ENCODE measurements at places on chromosomes 4 and X. TPM values are rescaled to one million over a fixed set of nuclear protein-coding genes. Genes with fewer than 3 reads are reported as not detected.
A peak's percentile ranks its signal among the peaks of the same experiment; 100 is the strongest.

DNA sequence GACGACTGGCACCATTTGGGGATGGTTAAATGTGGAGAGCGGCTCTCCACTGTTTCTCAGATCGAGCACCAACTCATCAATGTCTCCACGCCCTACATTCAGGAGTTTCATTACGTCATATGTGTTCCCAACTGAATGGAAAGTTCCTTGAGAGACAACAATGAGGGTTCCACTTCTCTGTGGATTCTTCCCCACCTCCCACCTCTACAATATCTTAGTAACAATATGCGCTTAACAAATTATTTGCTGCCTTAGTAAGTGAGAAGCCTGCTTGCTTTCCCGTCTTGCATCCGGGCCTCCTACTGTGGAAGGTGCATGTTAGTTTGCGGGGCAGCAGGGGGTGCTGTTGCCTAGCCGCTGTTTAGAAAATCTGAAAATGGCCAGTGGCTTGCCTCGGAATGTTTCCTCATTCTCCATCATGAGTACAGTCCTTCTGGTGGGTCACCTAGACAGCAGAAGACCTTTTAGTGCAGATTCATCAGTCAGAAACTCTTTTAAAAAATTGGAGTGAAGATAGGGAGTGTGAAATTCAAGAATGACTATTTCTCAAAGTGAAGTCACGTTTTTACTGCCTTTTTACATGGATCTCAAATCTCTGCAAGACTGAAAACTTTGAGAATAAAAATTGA is 55.7 kb downstream of the PHOX2B start:
- DNase-seq: peak; percentile 35

The ELF4 gene
- 30.6 TPM for total RNA-seq

GRCh38 chrX:10367406-10367805 is 210.6 kb downstream of the CLCN4 start:
- DNase-seq: no peak

- no peak for DNase-seq
Measured at GRCh38 chr4:100728861-100729260, 211.0 kb upstream of the EMCN start.

GRCh38 chr4:86706923-86707597 is 112.9 kb downstream of the PTPN13 start:
- DNase-seq: no peak

- DNase-seq: no peak
Measured at GRCh38 chr4:4714331-4714730, 145.1 kb upstream of the MSX1 start.

GRCh38 chr4:140257461-140258305 is 103.7 kb upstream of the MAML3 start:
- no peak for DNase-seq

GRCh38 chr4:12979797-12980196 is 504.3 kb downstream of the RAB28 start:
- peak; percentile 17 for DNase-seq

DNA sequence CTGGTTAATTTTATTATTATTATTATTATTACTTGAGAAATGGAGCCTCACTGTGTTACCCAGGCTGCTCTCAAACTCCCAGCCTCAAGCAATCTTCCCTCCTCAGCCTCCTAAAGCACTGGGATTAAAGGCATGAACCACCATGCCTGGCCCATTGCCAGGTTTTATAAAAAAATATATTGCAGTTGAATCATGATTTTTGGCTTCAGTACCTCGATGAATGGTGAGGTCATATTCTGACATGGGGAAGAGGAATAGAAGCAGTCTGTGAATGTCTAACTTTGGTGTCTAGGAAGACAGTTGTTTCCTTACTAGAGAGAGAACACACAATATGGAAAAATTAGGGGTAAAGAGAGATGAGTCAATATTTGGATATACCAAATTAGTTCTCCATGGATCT is 32.0 kb downstream of the CCSER1 start:
- no peak for DNase-seq

The CFAP99 gene
- total RNA-seq: 0.49 TPM

DNA sequence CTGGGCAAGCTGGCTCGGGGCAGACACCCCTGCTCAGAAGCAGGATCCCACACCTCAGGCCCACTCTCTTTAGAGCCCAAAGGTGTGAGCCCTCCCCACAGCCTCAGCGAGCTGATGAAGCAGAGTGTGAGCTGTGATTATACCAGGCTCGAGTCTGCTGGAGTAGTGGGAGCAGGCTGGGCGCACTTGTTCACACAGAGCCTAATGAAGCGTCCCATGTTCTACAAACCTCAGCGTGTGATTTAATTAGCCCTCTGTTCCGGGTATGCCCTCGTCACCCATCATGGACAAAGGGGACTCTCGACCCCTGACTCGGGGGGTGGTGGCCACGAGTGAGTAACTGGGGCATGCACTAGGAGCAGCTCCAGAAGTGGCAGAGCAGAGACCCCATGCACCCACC is 62.3 kb downstream of the PPP2R2C start:
- no peak for DNase-seq

DNA sequence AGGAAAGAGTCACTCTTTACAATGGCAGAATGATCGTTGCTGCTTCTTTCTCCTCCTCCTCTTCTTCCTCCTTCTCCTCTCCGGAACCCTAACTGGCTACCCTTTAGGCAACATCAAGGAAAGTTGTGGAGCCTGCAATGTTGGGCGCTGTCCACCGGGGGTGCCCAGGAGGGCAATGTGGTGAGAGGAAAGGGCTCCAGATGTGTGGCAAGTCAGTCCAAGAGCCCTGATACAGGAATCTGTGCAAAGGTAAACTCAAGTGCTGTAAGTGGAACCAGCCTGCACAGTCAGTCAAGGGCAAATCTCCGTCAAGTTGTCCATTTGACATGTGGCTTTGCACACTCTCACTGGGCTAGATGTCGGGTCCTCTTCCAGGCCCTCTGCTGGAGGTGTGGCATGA is 2.8 kb downstream of the RTL5 start:
- no peak for DNase-seq

DNA sequence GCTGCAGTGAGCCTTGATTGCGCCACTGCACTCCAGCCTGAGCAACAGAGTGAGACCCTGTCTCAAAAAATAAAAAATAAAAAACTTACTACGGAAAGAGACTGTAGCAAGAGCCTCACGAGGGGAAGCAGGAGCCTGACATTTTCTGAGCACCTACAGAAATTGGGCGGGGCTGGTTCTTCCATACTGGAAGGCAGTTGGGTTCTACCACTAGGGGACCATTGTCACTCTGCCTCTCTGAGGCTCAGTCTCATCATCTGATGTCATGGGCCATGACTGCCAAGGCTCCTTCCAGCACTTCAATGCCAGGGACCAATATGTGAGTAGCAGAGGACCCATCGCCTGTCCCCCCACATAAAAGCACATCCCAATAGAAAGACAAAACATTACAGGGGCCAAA is 8.2 kb downstream of the SH3KBP1 start:
- DNase-seq: no peak

DNA sequence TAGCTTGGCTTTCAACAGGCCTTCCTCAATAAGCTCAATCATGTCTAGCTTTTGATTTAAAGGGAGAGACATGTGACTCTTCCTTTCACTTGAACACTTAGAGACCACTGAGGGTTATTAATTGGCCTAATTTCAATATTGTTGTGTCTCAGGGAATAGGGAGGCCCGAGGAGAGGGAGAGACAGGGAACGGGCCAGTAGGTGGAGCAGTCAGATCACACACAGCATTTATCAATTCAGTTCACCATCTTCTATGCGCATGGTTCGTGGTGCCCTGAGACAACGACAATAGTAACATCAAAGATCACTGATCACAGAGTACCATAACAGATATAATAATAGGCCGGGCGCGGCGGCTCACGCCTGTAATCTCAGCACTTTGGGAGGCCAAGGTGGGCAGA is 17.8 kb downstream of the ZNF81 start:
- DNase-seq: peak; percentile 53

The CT45A1 gene
- not detected for total RNA-seq

DNA sequence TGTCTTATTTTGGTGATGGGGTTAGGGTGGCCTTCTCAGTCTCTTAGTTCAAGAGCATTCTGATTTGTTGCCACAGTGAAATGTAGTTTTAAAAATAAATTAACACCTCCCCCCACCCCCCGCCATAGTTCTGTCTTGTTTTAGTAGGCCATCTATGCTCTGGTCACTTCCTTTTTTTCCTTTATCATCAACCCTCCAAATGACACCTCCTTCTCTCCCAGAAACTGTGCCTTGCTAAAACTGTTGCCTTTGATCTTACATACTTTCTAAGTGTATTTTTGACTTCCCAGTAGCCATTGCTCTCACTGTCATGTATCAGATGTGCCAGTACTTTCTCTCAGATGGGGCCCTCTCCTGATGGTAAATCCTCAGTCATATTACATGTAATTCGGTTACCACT is 14.5 kb upstream of the NDUFC1 start:
- DNase-seq: no peak

The LRP2BP gene
- total RNA-seq: 0.42 TPM

GRCh38 chr4:3223956-3224748 is 24.8 kb upstream of the MSANTD1 start:
- no peak for DNase-seq

DNA sequence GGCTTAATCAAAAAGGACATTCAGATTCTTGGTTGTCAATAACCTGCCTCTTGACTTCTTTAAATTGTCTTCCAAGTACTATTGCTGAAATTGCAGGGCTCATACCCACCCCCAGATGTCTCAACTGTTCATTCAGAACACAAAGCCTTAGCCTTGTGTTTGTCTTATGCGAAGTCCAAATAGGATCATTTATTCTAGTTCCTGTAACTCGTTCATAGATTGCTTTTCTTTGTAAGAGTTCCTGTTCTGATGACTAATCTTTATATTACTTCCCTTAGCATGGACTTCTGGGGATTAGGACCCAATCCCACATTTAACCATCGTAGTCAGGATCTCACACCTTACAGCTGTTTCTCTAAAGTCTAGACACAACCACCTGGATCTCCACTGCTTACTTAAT is 226.0 kb downstream of the VEGFC start:
- no peak for DNase-seq
